ENCODE measurements at places on chromosomes 3 and 15.

DNA sequence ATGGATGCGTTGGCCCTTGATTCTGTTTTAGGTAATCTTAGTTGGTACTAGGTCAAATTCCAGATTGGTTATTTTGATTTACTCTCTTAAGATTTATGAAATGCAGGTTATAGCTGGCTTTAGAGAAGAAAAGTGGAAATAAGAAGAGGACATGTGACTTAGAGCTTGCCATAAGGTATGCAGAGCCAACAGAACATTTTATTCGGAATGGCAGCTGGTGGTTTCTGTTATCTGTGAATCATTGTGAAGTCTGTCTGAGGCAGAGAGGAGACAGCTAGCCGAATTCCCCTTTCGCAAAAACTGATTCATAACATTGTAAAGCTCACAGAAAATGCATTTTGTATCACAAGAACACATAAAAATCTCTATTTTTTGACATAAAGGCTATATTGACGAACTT is 82.1 kb downstream of the FILIP1L start:
- DNase-seq, result no peak

DNA sequence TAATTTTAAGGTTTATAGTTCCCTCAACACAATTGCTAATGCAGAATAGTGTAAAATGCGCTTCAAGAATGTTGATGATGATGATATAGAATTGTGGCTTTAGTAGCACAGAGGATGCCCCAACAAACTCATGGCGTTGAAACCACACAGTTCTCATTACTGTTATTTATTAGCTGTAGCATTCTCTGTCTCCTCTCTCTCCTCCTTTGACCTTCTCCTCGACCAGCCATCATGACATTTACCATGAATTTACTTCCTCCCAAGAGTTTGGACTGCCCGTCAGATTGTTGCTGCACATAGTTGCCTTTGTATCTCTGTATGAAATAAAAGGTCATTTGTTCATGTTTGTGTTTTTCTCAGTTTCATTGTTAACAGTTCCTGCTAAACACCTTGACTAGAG is 27.8 kb upstream of the CRTC3 start:
- DNase-seq, result no peak

DNA sequence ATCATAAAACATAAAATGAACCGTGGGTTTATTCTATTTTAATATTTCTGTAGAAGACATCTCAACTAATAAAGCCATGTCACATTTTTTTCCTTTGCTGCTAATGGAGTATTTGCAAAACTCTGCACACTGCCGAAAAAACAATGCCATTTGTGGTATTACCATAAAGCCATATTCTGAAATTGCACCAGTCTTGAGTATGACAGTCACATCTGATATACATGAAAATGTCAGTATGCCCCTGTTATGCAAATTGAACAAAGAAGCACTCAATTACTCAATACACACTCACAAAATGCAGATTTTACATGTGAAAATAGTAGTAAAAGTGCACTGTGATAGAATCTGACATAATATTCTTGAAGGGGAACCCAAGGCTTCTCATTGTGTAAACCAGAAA is 55.2 kb upstream of the CPB1 start:
- no peak for DNase-seq

GRCh38 chr15:72099155-72099554 is 18.8 kb downstream of the MYO9A start:
- DNase-seq, result no peak

DNA sequence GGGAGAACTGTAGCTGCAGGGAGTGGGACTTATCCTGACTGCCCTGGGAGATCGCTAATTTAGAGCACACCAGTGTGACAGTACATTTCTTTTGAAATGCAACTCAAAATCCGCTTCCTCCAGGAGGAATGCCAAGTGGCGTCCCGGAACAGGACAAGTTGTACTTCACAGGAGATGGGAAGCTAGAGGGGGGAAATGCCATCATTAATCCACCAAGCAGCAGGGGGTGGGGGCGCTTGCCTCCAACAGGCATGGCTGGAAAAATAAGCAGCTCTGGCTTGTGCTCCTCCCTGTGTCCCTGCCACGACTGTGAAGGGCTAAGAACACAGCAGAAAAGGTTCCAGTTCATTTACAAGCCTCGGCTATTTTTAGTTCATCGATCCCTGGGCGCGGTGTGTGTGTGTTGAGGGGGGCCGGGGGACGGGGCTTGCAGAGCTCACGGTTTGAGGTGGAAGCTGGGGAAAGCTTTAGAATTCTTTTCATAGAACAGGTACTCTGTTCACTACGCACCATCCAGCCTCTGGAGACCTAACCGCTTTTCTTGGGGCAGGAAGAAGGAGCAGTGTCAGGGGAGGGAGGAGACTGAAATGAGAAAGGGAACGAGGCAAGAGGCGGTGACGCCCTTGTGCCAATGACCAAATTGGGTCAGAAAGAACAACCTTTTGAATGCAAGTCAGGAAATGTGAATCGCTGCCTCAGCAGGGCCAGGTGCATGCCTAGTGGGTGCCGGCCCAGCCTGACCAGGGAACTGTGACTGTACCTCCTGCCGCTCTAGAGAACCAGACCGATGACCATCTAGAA is 51.8 kb upstream of the DGKG start:
- no peak for DNase-seq

Measured in activated CD4-positive, CD25-positive, alpha-beta regulatory T cell treated with anti-CD3 and anti-CD28 coated beads, Interleukin-2, amount 50 U/mL, for 72 hours (primary cell).